ENCODE measurements at places on chromosomes 12 and 14.

DNA sequence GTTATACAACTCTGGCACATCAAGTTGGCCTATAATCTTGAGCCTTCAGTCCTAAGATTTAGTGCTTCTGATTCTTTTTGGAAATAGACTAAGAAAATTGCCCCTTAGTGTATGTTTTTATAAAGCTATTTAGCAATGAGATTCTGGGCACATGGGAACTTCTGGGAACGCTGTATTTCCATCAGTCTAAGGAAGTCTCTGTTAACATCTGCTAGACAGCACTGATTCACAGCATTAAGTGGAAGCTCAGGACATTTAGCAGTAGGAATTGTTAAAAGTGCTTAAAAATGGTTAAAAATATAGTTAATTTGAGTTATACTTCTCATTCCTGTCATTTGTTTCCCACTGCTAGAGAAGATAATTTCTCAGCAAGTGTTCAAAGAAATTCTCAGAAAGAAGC is 579.1 kb downstream of the SLC16A7 start:
- H3K4me1 ChIP-seq, result no peaks in the 10 kb centered on the region
- no peaks in the 10 kb centered on the region for H3K36me3 ChIP-seq
- no peak overlapping the region for H3K4me3 ChIP-seq
- DNase-seq, result no peak

DNA sequence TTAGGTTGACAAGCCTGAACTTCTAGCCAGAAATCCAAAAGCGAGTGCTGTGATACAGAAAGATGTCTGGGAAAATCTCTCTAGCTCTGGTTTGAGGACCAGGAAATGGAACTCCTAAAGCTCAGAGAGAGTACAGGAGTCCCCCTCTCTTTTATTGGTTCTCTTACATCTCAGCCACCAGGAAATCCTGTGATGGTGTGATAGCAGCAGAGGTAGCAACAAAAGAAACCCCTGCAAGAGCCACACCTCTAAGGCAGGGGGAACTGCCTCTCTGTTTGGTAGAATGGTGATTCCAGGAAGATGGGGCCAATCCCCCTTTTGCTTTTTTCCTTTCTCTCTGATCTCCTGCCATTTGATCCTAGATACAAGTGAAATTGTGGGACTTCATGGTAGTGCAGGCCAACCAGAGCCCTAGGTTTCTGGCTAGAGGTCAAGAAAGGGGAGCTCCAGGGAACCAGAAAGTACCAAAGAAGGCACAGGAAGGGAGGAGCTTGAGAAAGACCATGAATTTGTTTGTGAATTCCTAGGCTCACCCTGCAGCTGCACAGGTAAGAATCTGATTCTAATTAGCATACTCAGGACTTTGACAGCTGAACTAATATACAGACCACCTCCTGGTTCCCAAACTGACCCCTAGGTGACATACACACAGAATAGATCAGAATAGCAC is 88.5 kb downstream of the PAPLN start:
- DNase-seq, result no peak
- no peak overlapping the region for H3K27ac ChIP-seq
- no peaks in the 10 kb centered on the region for H3K27me3 ChIP-seq
- no peak overlapping the region for H3K4me3 ChIP-seq

GRCh38 chr12:126676434-126676833 is 1590.5 kb upstream of the TMEM132C start:
- H3K27me3 ChIP-seq, result no peaks in the 10 kb centered on the region
- H3K4me1 ChIP-seq, result no peaks in the 10 kb centered on the region
- H3K36me3 ChIP-seq, result no peaks in the 10 kb centered on the region
- no peak for DNase-seq
- no peak overlapping the region for H3K4me3 ChIP-seq

DNA sequence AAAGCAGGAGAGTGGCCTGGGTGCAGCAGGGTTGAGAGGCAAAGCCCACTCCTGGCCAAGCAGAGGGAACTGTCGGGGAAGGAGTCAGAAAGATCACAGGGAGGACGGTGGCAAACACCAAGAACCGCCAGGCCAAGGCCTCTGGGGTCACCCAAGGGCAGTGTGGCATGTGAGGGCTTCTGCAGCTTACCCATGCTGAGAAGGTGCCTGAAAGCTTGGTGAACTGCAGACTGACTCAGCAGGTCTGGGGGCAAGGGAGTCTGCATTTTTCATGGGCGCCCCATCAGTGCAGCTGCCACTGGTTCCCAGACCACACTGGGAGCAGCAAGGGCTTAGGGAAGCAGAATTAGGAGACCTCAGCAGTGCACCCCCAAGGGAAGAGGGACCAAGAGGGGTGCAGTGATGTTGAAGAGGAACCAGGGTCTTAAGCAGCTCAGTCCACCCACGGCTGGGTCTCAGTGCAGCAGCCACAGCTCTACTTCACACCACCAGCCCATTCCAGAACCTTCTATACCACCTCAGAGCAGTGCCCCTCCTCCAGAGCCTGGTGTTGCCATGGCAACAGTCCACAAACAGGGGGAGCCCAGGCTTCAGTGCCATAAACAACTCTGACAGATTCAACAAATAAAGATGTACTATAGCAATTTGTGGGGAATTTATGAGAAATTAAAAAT is 59.4 kb downstream of the ITPK1 start:
- H3K4me1 ChIP-seq, result peaks cover 4% of the 10 kb centered on the region
- H3K4me3 ChIP-seq, result no peak overlapping the region
- H3K27ac ChIP-seq, result peak overlapping the region; percentile 58
- no peak for DNase-seq

DNA sequence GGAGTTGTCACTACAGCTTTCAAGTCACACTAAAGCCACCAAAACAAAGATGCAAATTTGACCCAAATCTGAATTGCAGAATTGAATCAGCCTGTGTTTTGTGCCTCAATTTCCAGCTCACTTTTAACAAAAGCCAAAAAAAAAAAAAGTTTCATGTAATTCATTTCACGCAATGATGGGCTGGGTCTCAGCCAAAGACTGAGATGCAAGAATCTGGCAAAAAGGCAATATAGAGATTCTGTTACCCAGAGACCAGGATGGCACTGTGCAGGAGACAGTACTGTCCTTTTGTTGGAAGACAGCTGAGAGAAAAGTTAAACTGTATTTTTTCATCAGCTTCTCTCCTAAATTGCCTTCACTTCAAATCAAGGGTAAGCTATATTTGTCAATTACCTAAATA is 205.7 kb upstream of the NPAS3 start:
- no peaks in the 10 kb centered on the region for H3K36me3 ChIP-seq
- no peak for DNase-seq
- no peak overlapping the region for H3K4me3 ChIP-seq
- no peaks in the 10 kb centered on the region for H3K4me1 ChIP-seq

GRCh38 chr14:74135426-74135825 is 50.7 kb downstream of the LIN52 start:
- H3K4me1 ChIP-seq, result no peaks in the 10 kb centered on the region
- no peak overlapping the region for H3K4me3 ChIP-seq
- no peak overlapping the region for H3K27ac ChIP-seq

GRCh38 chr14:69852531-69853321 is 26.5 kb upstream of the SMOC1 start:
- no peak overlapping the region for H3K27ac ChIP-seq
- H3K27me3 ChIP-seq, result no peaks in the 10 kb centered on the region
- no peak overlapping the region for H3K4me3 ChIP-seq
- H3K36me3 ChIP-seq, result no peaks in the 10 kb centered on the region
- DNase-seq, result no peak

DNA sequence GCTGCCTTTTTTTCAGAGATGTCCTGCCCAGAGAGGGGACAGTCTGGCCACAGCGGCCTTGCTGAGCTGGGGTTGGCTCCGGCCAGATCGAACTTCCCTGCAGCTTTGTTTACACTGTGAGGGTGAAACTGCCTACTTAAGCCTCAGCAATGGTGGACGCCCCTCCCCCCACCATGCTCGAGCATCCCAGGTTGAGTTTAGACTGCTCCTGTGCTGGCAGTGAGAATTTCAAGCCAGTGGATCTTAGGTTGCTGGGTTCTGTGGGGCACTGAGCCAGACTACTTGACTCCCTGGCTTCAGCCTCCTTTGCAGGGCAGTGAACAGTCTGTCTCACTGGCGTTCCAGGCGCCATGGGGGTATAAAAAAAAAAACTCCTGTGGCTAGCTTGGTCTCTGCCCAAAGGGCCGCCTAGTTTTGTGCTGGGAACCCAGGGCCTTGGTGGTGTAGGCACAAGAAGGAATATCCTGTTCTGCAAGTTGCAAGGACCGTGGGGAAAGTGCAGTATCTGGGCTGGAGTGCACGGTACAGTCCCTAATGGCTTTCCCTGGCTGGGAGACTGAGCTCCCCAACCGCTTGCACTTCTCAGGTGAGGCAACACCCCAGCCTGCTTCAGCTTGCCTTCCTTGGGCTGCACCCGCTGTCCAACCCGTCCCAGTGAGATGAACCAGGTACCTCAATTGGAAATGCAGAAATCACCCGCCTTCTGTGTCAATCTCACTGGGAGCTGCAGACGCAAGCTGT is 79.1 kb downstream of the LRIG3 start:
- no peaks in the 10 kb centered on the region for H3K36me3 ChIP-seq
- H3K27ac ChIP-seq, result peak overlapping the region; percentile 63
- no peaks in the 10 kb centered on the region for H3K27me3 ChIP-seq

- H3K27me3 ChIP-seq, result no peaks in the 10 kb centered on the region
- H3K4me3 ChIP-seq, result no peak overlapping the region
- no peak for DNase-seq
- H3K36me3 ChIP-seq, result no peaks in the 10 kb centered on the region
Measured at GRCh38 chr12:50948798-50949197, 3.5 kb upstream of the HIGD1C start.

- DNase-seq, result no peak
- H3K4me3 ChIP-seq, result no peak overlapping the region
- H3K36me3 ChIP-seq, result no peaks in the 10 kb centered on the region
- H3K4me1 ChIP-seq, result no peaks in the 10 kb centered on the region
- H3K27me3 ChIP-seq, result no peaks in the 10 kb centered on the region
Measured at GRCh38 chr12:10268037-10268436, 39.6 kb upstream of the KLRD1 start.

- H3K4me1 ChIP-seq, result no peaks in the 10 kb centered on the region
- no peak for DNase-seq
- H3K27ac ChIP-seq, result no peak overlapping the region
- H3K27me3 ChIP-seq, result no peaks in the 10 kb centered on the region
- H3K4me3 ChIP-seq, result no peak overlapping the region
Measured at GRCh38 chr14:87179936-87180335, 813.0 kb downstream of the GALC start.

DNA sequence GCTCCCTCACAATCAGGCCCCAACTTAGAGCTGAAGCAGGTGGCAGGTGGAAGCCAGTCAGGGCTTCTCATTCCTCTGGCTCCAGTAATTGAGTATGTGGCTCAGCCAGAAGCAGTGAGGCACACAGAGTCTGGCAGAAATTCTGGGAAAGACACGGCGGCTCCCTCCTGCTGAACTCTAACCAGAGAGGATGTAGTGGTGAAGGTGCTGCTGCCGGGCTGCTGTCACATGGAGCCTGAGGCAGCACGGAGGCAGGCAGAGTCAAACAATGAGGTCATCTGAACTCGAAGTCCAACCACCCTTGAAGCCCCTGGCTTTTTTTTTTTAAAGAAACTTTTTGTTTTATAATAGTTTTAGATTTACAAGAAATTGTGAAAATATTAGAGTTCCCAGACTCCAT is 33.4 kb upstream of the SMOC1 start:
- no peaks in the 10 kb centered on the region for H3K36me3 ChIP-seq
- DNase-seq, result no peak
- no peak overlapping the region for H3K27ac ChIP-seq
- H3K4me3 ChIP-seq, result no peak overlapping the region
- H3K4me1 ChIP-seq, result no peaks in the 10 kb centered on the region
- no peaks in the 10 kb centered on the region for H3K27me3 ChIP-seq
